Caki2 (cell line): ENCODE measurements at places on chromosomes 7 and 10.

DNA sequence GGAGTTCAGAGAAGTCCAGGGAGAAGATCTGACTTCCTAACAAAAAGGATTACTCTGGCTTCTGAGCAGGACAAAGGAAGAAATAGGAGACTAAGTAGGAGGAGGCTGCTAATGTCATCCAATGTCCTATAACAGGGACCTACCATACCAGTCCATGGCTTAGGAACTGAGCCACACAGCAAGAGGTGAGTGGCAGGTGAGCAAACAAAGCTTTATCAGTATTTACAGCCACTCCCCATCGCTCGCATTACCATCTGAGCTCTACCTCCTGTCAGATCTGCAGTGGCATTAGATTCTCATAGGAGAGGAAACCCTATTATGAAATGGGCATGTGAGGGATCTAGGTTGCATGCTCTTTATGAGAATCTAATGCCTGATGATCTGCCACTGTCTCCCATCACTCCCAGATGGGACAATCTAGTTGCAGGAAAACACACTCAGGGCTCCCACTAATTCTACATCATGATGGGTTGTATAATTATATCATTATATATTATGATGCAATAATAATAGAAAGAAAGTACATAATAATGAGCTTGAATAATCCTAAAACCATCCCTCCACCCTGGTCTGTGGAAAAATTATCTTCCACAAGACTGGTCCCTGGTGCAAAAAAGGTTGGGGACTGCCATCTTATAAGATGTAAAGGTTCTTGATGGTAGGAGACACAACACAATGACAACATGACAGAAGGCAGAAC is 487.4 kb downstream of the PLXDC2 start:
- no peak for DNase-seq

DNA sequence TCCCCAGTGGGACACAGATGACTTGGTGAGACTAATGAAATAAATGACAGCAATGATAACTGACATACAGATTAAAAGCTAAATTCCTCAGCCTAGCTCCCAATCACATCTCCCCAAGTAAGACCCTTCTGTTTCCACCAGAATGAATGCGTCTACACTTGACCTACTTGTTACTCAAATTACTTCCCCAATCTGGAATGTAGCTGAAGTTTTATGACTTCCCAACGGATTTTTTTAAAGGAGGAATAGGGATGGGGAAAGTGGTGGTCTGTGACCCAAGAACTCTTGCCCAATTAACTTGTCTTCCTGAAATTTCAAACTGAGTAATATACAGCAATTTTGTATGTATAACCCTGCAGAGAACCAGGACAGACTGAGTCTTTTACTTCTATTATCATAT is 9.1 kb downstream of the H2AZ2 start:
- DNase-seq = no peak

DNA sequence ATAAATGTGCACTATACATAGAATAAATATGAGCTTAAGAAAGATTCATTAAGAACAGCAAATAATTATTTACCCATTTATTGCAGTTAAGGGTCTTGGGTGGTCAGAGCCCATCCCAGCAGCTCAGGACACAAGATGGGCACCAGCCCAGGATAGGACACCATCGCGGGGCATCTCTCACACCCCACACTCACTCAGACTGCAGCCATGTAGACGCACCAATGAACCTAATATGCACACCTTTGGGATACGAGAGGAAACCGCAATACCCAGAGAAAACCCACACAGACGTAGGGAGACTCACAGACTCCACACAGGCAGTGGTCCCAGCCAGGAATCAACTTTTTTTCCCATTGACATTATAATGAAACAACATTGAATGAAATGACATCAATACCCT is 36.0 kb downstream of the CARD11 start:
- no peak for DNase-seq

DNA sequence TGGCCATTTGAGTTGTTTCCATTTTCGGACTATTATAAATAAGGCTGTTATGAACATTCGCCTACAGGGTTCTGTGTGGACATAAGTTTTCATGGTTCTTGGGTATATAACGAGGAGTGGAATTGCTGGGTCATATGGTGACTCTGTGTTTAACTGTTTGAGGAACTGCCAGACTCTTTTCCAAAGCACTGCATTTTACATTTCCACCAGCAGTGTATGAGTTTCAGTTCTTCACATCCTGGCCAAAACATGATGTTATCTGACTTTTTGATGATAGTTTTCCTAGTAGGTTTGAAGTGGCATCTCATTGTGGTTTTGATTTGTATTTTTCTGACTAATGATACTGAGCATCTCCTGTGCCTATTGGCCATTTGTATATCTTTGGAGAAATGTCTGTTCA is 5.4 kb downstream of the SUV39H2 start:
- DNase-seq = no peak

DNA sequence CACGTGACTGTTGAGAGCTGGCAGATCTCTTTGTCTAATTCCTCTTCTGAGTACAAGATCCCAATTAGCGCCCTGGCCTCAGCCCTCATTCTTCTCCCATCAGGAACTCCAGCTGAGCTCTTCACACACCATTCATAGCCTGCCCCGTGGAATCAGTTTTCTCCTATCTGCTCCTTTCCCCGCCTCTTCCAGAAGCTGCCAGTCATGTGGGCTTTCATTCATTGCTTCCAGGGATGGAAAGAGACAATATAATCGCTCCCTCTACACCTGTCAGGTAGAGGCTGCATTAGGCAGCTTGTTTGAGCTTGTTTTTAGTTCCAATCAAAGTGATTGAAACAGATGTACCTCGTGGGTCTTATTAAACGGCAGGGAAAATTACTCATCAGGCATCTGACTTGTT is 515.8 kb downstream of the TYW1 start:
- no peak for DNase-seq
